Epithelial cell of proximal tubule (primary cell): ENCODE measurements at places on chromosomes 3 and 15. TPM values are rescaled to one million over a fixed set of nuclear protein-coding genes. Genes with fewer than 3 reads are reported as not detected.

DNA sequence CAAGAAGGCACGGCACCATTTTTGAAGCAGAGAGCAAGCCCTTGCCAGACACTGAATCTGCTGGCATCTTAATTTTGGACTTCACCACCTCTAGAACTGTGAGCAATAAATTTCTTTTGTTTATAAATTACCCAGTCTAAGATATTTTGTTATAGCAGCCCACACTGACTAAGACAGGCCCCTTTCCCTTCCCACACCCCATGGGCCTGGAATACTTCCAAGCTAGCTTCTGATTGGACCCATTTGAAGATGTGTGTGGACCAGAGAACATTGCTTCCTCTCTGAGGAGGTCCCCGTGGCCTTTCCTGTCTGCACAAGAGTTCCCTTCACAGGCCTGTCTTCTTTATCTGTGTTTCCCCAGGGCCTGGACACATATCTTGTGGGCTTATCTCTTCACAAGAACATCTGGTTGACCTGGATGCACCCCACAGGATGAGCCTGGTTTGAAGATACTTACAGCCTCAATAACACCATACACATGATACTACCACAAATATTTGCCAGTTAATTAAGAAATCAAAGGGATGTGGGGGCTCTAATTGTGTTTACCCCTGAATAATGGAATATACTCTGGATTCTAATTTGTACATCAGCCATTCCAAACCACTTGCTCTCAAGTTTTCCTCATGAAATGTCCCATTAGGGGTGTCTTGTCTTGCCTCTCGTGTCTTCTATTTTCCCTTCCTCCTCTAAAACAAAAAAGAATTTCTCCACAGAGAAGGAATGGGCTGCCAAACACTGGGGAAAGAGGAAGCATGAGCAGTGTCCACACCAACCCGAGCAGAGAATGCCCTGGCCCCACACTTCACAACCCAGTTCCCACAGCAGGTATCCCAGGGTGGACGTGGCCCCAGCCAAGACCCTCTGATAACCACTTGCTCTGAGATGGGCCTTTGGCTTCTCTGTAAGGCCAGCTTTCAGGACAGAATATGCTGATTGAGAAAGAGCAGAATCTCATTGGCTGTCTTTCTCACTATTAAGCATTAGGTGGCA, 42.5 kb downstream of the GLB1 start:
- no peak for DNase-seq

- no peak for DNase-seq
These were observed 27.2 kb upstream of the POMGNT2 start for GRCh38 chr3:43132870-43133636.

DNA sequence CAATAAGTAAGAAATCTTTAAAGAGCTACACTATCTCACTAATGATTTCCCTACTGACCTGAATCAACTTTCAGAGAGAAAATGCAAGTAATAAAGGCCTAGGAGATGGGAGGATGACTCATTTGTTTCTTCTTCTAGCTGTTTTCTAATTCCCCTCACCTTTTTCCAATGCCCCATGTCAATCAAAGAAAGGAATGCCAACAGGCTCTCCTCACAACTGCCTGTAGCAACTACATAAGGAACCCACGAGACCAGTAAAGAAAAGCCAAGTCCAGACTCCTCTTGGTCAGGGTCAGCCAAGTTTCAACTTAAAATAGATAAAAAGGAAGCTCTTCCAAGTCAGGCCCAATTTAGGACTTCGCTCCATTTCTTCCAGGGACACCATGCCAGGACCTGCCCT, 201.9 kb downstream of the TNIK start:
- peak; percentile 47 for DNase-seq

DNA sequence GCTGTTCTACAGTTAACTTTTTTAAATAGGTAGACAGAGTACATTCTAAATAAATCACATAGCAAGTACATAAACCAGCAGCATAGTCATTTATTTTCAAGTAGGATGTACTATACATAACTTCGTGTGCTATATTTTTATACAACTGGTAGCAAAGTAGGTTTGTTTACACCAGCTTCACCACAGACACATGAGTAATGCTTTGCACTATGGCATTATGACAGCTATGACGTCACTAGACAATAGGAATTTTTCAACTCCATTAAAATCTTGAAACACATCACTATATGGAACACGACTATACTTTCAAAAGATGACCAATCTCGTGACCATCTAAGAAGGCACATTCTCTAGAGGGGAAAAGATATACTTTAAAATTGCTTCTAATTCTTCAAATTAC, 3.5 kb downstream of the TEX55 start:
- no peak for DNase-seq

GRCh38 chr15:74136814-74137536, 6.6 kb downstream of the ISLR2 start:
- no peak for DNase-seq

DNA sequence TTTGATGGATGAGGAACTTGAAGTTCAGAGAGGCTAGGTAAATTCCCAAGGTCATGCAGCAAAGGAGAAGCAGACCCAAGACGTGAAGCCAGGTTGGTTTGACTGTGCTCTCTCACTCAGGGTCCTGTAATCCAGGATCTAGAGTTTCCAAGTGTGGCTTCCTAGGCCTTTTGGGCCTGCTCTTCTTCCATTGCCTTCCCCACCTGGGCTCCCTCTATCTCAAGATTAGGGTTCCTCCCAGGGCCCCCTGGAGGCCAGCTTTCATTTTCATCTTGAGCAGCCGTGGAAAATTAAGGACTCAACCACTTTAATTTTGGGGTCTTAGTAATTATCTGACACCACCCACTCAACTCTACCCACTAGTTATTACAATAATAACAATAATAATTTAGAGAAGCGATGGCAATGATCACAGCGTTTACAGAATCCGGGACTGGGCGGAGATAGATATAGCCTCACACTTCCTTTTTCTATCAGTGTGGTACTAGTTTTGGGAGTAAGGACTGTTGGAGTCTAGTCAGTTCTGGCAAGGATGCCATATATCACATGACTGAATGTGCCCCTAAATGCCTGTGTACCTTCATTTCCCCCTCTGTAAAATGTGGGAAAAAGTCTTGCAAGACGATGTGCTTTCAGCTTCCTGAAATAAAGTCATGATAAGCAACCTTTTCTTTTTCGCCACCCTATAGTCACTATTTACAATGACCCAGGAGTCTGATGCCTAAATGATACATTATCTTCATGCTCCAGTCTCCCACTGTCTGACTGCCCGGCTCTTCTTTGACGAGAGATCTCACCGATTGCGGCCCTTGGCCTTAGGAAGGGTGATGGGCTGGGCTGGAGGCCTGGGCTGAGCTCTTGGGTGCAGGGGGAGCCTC, 30.2 kb upstream of the MAGEF1 start:
- no peak for DNase-seq

DNA sequence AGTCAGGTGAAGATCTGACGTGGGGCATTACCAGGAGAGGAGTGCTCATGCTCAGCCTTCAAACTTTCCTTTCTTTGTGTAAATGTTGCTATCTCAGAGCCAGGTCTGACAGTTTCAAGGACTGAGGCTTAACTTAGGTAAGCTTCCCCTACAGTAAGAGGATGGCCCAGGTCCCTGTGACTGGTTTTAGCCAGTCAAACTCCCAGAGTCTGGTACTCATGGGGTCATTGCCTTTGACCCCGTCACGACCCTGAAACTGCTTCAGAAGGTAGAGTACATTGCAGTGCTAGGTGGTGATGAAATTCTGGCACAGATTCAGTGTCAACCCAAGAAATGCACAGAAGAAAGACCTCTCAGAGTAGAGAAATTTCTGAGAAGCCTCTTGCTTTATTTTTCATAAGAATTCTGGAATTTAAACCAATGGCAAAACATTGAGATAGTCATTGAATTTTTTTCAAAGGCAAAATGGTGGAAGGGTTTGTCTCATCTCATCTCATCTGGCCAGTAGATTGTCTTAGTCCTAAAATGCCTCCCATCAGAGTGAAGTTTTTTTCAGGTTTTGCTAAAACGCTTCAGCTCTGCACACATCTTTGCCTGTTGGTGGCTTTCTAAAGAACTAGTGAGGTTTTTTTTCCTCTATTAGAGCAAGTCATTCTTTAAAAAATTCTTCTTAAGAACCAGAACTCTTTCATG, 23.1 kb downstream of the ZBTB38 start:
- no peak for DNase-seq

The LINGO1 gene
- total RNA-seq: 0.14 TPM in 1 of 2 replicates, not detected in the other

GRCh38 chr15:39786447-39787056, 3.9 kb upstream of the FSIP1 start:
- DNase-seq: no peak

The OIP5 gene
- 21.8 and 35.4 TPM in 2 replicates for total RNA-seq

The IQCH gene
- 0.92 and 2.2 TPM in 2 replicates for total RNA-seq

The CLEC3B gene
- total RNA-seq: not detected in 2 replicates

GRCh38 chr15:38788918-38789317, 224.3 kb upstream of the RASGRP1 start:
- no peak for DNase-seq

- DNase-seq: no peak
These were observed 121.2 kb upstream of the PLXND1 start for GRCh38 chr3:129727707-129728106.

The B3GNT5 gene
- 17.2 and 23.0 TPM in 2 replicates for total RNA-seq

- DNase-seq: no peak
These were observed 33.7 kb downstream of the TMOD3 start for GRCh38 chr15:51863131-51863530.

The PRTG gene
- total RNA-seq: 4.4 and 10.1 TPM in 2 replicates

DNA sequence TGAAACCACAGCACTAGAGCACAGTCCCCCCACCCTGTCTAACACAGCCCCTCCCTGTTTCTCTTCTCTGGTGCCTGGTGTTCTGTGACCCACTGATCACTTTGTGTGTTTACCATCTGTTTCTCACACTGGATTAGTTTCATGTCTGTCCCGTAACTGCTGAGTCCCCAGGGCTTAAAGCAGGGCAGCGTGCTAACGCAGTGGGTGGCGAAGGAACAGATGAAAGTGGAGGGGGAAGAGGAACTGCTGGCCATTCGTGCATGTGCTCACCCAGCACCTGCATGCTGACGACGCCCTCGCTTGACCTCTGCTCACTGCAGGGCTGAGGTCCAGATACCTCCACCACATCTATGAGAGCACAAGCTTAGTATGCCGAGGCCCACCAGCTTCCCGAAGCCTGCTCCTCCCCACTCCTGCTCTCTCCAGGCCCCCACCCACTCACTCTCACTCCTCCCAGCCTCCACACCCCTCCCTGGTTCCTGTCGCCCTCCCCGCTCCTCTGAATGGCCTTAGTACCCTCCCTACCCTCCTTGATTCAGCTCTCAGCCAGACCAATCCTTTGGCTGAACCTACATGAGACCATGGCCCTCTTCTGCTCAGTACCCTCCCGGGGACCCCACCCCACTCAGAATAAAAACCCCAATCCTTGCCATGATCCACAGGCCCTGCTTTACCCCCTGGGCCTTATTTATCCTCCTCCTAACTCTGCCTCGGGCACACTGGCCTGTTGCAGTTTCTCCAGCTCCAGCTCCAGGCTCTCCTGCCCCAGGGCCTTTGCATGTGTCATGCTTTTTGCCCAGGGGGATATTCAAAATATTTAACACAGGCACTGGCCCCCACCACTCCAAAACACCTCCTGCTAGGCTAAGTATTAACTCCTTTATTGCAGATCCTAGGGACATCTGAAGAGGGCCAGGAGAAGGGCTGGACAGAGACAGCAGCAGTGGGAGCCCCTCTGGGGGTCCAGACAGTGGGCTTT, 15.1 kb upstream of the IQSEC1 start:
- no peak for DNase-seq

DNA sequence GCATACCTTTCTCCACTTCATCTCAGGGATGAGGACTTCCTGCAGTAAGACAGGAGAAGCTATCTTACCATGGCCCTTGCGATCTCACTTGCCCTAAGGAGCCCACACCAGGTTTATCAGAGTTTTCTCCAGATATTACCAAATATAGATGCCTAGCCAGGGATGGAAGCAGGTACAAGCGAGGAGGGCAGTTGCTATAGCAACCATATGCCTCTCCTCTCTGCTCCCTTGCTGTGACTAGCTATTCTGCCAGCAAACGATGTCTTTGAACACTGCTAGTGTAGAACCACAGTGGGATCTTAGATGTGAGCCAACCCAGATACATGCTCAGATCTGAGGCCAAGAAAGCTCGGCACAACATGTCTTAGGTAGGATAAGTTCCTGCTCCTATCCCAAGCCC, 33.9 kb downstream of the GRAMD2A start:
- no peak for DNase-seq

DNA sequence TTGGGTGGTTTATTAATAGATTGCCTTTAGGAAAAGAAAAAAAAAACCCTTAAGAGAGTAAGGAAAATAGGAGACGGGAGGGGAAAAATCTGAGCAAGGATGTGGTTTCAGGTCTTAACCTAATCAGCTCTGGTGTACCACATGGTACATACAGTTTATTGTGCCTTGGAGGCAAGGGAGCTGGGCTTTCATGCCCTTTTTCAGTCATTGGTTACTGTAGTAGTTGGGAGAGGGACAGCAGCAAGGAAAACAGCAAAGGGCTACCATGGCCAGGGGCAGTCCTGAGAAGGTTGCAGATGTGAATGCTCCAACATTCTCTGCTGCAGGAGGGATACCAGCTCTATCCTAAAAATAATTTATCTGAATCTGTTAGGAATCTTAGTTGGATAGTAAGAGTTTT, 5.9 kb downstream of the CMC1 start:
- DNase-seq: no peak

DNA sequence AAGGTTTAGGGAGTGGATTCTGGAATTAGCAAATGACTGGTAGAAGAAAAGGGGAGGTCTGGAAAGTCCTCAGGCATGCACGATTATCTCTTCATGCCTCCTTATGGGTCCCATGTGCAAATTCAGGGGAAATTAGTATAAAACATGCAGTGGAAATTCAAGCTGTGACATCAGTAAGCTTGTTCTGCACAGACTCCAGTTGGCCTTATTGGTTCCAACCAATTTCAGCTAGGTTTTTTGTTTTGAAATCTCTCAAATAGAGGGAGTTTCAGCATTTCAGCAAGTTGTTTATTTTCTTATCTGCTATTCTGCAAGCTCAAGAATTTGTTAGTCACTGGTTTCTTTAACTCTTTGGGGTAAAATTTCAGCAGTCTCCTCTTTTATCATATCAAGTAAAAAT, 774 bp upstream of the TMCO5A start:
- no peak for DNase-seq

The ZDHHC23 gene
- total RNA-seq: 2.2 and 3.5 TPM in 2 replicates
